Spinal cord (tissue), 10 donors: ENCODE measurements at places on chromosomes 13 and 19. TPM values are rescaled to one million over a fixed set of nuclear protein-coding genes. Genes with fewer than 3 reads are reported as not detected.

The CEACAM3 gene
- total RNA-seq, result 1.9 TPM

GRCh38 chr19:44865196-44865767 is 19.2 kb downstream of the NECTIN2 start:
- peaks cover 40% of the 10 kb centered on the region for H3K36me3 ChIP-seq
- no peaks in the 10 kb centered on the region for H3K27me3 ChIP-seq
- DNase-seq, result no peak
- H3K4me1 ChIP-seq, result no peaks in the 10 kb centered on the region
- H3K4me3 ChIP-seq, result no peak overlapping the region

The SYCN gene
- not detected for total RNA-seq

The LYL1 gene
- 11.0 TPM for total RNA-seq

The ACP7 gene
- total RNA-seq, result not detected

The SPACA4 gene
- not detected for total RNA-seq

The KIR3DL1 gene
- total RNA-seq, result not detected

The C5AR1 gene
- 2.0 TPM for total RNA-seq

GRCh38 chr13:21420706-21421105 is 38.4 kb downstream of the ZDHHC20 start:
- no peak overlapping the region for H3K27ac ChIP-seq
- DNase-seq, result no peak
- H3K4me3 ChIP-seq, result no peak overlapping the region
- H3K36me3 ChIP-seq, result peaks cover 3% of the 10 kb centered on the region
- no peaks in the 10 kb centered on the region for H3K27me3 ChIP-seq

The PSG2 gene
- not detected for total RNA-seq

- DNase-seq, result no peak
- no peaks in the 10 kb centered on the region for H3K27me3 ChIP-seq
- peak overlapping the region; percentile 47 for H3K27ac ChIP-seq
- peaks cover 7% of the 10 kb centered on the region for H3K4me1 ChIP-seq
- H3K4me3 ChIP-seq, result no peak overlapping the region
Measured at GRCh38 chr13:106521095-106521799, 14.2 kb downstream of the EFNB2 start.

The RFPL4A gene
- not detected for total RNA-seq

DNA sequence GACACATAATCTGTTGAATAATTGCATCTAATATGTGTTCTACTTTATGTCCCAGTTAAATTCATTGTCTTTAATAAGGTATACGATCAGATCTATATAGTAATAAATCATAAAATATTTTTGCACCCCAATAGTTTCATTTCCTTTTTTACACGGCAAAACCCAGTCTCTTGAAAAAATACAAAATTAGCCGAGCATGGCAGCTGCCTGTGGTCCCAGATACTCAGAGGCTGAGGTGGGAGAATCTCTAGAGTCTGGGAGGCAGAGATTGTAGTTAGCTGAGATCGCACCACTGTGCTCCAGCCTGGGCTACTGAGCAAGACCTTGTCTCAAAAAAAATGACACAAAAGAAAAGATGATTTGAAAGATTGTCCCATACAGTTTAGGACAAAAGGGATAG is 52.3 kb upstream of the PARP4 start:
- no peak overlapping the region for H3K4me3 ChIP-seq
- no peaks in the 10 kb centered on the region for H3K27me3 ChIP-seq
- no peaks in the 10 kb centered on the region for H3K36me3 ChIP-seq
- no peak for DNase-seq
